ENCODE measurements at places on chromosomes 6 and 20.
A peak's percentile ranks its signal among the peaks of the same experiment; 100 is the strongest.

GRCh38 chr6:169638388-169638787, 63.4 kb downstream of the WDR27 start:
- no peak for DNase-seq

DNA sequence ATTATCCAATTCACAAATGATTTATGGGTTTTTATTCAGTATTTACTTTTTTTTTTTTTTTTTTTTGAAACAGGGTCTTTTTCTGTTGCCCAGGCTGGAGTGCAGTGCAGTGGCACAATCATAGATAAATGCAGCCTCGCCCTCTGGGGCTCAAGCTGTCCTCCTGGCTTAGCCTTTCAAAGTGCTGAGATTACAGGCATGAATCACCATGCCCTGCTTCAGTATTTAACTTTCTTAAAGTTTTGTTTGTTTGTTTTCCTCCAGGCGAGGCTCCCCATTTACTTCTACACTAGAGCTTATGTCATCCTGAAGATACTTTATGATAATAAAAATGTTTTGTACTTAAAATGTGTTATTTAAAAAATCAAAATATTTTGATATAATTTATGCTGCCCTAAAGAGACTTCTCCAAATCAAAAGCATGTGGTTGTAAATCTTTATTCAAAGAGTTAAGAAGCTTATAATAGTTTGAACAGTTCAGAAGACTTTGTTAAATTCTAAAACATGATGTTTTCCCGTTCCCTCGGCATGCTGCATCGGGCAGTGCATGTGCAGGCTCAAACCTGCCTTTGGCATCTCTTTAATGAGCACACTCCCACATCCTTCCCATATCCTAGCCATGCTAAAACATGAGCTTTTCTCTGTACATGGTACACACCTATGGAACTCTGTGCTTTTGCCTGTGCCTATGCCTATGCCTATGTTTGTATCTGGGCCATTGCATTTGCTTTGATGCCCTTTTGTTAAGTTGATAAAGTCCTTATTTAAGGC, 11.0 kb downstream of the SMPDL3A start:
- DNase-seq: peak; percentile 29

DNA sequence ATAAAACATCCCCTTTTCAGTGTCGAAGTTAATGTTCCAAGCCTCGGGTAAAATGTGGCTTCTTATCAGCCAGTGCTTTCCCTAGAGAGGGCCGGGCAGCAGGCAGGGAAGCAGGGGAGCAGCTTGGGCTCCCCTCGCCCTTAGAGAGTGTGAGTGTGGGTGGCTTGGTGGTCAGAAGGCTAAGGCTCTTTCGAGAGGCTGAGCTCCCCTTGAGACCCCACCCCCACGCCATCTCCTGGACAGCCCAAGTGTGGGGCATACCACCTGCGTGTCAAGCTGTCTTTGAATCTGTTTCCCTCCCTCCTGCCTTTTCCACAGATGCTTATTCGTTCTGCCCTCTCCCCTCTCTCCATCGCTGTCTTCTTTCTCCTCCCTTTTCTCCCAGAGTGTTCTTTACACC, 95.1 kb upstream of the FOXP4 start:
- DNase-seq: no peak

DNA sequence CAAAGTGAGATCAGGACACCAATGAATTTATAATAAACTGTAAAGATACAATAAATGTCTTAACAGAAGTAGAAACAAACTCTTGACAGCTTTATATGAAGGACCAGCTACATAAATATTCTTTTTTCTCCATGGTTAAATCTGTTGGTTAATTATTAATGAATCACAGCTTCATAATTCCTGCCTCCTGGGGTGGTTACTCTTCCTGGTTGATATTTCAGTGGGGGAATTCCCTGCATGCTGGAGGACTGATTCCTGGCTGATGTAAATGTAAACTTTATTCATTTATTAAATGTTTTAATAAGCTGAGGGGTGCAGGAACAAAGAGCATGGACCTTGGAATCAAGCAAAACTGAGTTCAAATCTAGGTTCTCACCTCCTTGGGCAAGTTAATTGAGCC, 16.2 kb upstream of the RCAN2 start:
- no peak for DNase-seq

GRCh38 chr6:71420095-71420692, 131.6 kb downstream of the OGFRL1 start:
- no peak for DNase-seq

DNA sequence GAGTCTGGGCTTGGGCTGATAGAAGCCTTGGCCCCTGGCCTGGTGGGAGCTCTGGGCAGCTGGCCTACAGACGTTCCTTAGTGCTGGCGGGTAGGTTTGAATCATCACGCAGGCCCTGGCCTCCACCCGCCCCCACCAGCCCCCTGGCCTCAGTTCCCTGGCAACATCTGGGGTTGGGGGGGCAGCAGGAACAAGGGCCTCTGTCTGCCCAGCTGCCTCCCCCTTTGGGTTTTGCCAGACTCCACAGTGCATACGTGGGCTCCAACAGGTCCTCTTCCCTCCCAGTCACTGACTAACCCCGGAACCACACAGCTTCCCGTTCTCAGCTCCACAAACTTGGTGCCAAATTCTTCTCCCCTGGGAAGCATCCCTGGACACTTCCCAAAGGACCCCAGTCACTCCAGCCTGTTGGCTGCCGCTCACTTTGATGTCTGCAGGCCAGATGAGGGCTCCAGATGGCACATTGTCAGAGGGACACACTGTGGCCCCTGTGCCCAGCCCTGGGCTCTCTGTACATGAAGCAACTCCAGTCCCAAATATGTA, 957 bp upstream of the VEGFA start:
- no peak for DNase-seq
